ENCODE measurements at places on chromosomes 7 and 10. TPM values are rescaled to one million over a fixed set of nuclear protein-coding genes. Genes with fewer than 3 reads are reported as not detected.

- H3K27me3 ChIP-seq, result no peaks in the 10 kb centered on the region
- H3K36me3 ChIP-seq, result no peaks in the 10 kb centered on the region
- H3K4me1 ChIP-seq, result no peaks in the 10 kb centered on the region
Measured at GRCh38 chr10:132142396-132143161, 44.2 kb upstream of the DPYSL4 start.

- no peak overlapping the region for H3K27ac ChIP-seq
- DNase-seq, result peak; percentile 27
- H3K27me3 ChIP-seq, result peaks cover 1% of the 10 kb centered on the region
- peaks cover 9% of the 10 kb centered on the region for H3K4me1 ChIP-seq
Measured at GRCh38 chr10:44382131-44382858, 2.6 kb downstream of the CXCL12 start.

The ST8SIA6 gene
- 0.16 TPM for total RNA-seq

- H3K4me1 ChIP-seq, result peaks cover 57% of the 10 kb centered on the region
- no peaks in the 10 kb centered on the region for H3K36me3 ChIP-seq
- peak overlapping the region; percentile 64 for H3K27ac ChIP-seq
- peak; percentile 78 for DNase-seq
Measured at GRCh38 chr10:22618078-22618785, 96.1 kb downstream of the PIP4K2A start.

The DOCK4 gene
- total RNA-seq, result 2.0 TPM

Measured in Caco-2 (cell line).